ENCODE measurements at places on chromosomes 2 and 18.
A peak's percentile ranks its signal among the peaks of the same experiment; 100 is the strongest.

- DNase-seq, result no peak
Measured at GRCh38 chr2:212213191-212213590, 325.4 kb downstream of the ERBB4 start.

- DNase-seq, result peak; percentile 78
Measured at GRCh38 chr18:74342416-74343043, 26.9 kb downstream of the C18orf63 start.

GRCh38 chr2:203893401-203893800 lies 25.8 kb downstream of the CTLA4 start:
- peak; percentile 88 for DNase-seq

GRCh38 chr2:105790461-105791149 lies 45.9 kb downstream of the NCK2 start:
- no peak for DNase-seq

GRCh38 chr2:147636238-147636882 lies 208.5 kb upstream of the ACVR2A start:
- peak; percentile 33 for DNase-seq

DNA sequence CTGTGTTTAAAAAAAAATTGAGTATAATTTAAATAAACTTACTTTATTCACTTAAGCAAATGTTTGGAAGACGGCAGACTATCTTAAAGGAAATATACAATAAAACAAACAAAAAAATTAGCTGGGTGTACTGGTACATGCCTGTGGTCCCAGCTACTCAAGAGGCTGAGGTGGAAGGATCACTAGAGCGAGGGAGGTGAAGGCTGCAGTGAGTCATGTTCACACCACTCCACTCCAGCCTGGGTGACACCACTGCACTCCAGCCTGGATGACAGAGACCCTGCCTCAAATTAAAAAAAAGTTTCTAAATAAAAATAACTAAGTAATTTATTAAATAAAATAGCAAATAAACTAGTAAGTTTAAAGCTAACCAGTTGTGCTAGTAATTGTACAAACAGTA lies 7.5 kb downstream of the PUM2 start:
- no peak for DNase-seq

- no peak for DNase-seq
Measured at GRCh38 chr2:240603081-240603835, 16.7 kb downstream of the CAPN10 start.

GRCh38 chr18:8932866-8933265 lies 169.6 kb upstream of the NDUFV2 start:
- no peak for DNase-seq

GRCh38 chr2:149566652-149567051 lies 20.9 kb downstream of the MMADHC start:
- DNase-seq, result no peak

DNA sequence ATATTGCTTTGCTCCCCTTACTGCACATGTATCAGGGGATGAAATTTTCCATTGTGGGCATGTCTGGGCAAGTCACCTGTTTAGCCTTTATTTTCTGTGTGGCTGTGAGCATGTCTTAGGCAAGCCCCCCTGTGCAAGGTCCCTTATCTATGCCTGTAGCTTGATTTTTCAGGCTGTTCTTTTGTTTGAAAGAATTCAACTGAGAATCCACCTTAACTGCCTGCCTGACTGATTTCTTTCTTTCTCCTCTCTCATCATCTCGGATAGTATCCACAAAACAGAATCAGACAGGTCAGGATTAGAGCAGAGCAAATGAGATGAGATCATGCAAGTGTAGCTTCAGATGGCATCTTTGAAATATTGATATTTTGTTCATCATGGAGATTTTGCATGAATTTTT lies 1147.5 kb upstream of the ACVR2A start:
- DNase-seq, result no peak

DNA sequence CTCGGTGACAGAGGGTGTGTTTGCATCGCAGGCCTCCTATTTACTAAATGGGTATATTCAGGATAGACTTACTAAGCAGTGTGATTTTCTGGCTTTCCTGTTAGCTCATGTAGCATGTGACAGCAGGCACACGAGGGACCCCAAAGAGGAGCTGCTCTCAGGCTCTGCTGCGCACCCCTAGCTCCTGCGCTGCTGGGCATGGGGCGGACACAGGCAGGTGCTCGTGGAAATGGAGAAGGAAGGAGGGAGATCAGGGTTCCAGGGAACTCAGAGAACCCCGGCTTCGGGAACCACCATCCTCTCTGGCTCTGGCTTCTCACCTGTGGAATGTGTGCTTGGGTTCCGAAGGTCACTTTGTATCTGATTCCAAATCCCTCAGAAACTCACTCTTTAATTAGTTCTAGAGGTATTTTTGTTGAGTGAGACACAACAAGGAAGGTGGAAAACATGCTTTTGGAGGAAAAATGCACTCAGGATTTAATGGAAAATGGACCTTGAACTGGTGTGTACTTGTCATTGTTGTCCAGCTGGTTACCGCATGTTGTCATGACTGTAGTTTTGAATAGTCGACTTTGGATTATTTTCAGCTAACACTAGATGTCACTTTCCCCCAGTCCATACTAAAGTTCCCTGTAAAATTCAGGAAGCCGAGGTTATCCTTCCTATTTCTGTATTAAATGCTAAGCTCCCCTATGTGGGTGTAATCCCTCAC lies 3.5 kb downstream of the SNTG2 start:
- DNase-seq, result peak; percentile 22

DNA sequence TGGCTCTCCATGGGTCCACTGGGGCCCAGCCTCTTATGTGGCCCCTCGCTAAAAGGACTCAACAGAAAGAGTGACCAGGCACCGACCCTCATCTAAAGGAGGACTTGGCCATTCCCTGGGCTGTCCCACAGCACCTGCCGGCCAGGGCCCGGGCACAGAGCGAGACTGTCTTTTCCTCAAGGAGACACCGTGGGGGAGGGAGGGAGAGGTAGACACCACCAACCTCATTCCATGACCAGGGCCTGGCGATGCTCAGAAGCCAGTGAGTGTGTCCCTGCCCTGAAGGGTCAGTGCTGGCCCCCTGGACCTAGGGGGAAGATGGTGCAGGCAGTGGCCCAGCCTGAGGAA lies 39.8 kb upstream of the ALPP start:
- no peak for DNase-seq

DNA sequence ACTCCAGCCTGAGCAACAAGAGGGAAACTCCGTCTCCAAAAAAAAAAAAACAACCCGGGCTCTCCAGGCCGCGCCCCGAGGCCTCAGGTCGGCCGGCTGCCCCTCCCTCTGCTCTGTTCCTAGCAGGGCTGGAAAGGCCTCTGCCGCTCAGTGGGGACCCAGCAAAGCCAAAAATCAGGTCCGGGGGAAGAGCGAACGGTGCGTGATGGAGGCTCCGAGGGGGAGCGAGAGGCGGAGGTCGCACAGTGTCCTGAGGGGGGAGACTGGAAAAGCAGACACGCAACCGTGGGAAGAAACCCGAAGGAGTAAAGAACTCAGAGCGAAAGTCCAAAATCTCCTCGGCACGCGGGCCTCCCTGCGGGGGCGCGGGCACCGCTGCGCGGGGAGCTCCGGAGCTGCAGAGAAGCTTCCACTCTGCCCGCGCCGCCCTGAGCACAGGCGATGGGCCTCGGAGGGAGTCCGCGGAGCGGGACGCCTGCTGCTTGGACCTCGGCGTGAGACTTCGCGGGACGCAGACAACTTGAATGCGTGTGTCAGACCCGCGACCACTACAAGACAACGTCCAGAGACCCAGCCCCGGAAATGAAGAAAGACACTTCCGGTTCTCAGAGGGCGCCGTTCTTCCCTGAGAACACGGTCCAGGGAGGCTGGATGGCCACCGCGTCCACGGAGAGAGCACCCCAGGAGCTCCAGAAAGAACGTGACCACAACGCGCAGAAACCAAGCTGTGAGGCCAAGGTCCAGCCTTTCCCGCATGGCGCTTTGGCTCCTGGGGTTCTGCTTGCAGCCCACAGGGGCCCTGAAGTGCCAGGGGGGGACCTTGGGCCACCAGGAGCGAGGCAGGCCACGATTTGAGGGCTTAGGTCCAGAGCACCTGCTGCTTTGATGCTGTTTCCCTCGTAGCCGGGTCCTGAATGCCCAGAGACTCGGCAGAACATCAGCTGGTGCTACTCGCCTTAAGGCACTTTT lies 219.8 kb downstream of the DPP10 start:
- peak; percentile 30 for DNase-seq

DNA sequence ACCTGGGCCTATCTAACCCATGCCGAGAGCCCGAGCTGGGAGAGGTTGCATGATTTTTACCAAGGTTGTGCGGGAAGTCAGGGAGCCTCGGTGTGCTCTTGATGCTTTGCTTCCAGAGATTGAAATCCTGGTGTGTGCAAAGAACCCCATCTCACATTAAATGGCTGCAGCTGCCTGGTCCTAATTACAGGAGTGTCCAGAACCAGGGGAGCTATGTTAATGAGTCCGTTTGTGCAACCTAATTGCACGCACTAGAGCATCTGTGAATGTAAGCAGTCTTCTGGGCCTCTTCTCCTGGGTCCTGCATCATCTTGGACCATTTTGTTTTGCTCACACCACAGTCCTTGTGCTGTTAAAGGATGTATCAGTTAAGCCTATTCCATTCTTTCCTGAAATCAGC lies 263.8 kb downstream of the AGAP1 start:
- no peak for DNase-seq

DNA sequence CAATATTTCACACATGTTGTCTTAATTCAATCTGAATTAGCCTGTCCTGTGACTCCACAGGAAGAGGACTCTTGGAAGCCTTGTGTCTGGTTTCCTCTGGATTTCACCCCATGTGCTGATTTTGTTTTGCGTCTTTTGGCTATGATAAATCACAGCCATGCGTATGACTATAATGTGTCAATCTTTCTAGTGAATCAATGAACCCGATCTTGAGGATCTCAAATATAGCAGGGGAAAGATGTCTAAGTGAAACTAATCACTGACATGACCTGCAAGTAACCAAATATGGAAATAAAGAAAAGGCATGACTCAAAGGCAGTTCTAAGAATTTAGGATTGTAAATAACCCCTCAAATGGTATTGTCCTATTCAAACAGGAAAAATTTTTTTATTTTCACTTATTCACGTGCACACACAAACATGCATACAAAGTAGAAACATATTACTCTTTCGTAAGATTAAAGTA lies 8.2 kb downstream of the WDFY1 start:
- no peak for DNase-seq

- DNase-seq, result no peak
Measured at GRCh38 chr2:131031875-131032274, 61.4 kb downstream of the FAM168B start.

DNA sequence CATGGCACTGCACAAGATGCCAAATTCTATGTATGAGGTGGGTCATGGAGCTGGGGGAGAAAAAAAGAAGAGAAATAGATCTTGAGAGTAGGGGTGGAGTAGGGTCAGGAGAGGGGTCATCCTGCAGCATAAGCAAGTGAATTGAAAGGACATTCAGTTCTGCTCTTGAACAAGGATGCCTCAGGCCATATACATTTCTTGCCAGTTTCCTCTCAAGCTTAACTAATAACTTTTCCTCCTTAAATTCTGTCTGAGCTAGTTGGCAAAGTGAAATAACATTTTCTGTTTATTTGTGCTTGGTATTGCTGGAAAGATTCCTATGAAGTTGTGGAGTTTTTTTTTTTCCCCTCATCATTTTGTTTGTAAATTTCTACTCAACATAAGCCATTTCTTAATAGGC lies 99.0 kb upstream of the LTBP1 start:
- no peak for DNase-seq

GRCh38 chr2:29729932-29730331 lies 191.5 kb downstream of the ALK start:
- DNase-seq, result no peak

DNA sequence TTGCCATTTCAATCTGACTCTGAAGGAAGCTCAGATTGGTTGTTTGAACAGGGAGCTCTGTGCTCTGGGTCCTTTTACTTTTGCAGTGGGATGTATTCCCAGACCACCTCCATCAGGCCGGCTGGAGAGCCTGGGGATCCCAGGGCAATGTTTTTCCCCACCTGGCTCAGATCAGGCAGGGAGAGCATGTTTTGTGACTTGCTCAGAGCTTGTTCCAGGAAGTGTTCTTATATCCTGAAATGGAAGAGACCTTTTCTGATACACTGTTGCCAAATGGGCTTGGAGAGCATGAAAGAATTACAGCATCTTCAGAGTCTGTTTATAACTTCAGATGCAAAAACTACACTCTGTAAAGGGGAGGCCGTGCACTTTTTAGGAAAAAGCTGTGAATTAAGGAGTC lies 56.0 kb downstream of the LIPG start:
- DNase-seq, result no peak

DNA sequence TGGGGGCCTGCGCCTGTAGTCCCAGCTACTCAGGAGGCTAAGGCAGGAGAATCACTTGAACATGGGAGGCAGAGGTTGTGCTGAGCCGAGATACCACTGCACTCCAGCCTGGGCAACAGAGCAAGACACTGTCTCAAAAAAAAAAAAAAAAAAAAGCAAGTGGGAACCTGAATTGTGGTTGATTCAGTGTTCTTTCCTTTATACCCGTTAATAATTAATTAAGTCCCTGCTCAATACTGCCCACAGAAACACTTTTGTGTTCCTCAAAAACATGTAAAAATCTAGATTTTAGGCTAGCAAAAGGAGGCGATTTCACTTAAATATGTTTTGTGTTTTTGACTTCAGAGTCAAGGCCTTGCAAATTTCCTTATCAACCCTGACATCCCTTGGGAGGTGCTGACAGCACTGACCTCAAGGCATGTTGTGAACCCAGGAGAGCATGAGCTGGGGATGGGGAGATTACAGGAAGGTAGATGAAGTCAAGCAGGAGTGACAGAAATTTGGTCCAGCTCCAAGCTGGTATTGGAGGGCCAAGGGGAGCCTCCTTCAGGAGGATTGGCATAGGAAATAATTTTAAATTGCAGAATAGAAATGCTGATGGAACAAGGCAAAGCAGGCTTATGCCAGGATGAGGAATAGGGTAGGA lies 89.0 kb upstream of the PNPT1 start:
- DNase-seq, result no peak

- no peak for DNase-seq
Measured at GRCh38 chr2:105425936-105426625, 27.2 kb upstream of the FHL2 start.

DNA sequence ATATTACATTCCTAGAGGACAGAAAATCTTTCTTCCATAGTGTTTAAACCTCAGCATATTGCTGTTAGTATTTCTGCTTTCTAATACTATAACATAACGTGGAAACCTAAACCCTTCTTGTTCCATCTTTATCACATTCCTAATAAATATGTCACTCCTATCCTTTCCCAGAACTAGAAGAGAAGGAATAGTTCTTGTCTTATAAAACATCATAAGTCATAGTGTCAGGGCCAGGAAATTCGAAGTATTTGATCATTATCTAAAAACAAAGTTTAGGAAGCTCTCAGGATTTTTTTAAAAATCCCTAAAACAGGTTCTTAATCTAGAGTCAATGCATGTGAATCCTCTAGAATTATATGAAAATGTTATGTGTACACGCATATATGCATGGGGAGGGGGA lies 2.0 kb downstream of the NHEJ1 start:
- no peak for DNase-seq

- no peak for DNase-seq
Measured at GRCh38 chr2:9774266-9774665, 69.0 kb upstream of the TAF1B start.

- peak; percentile 19 for DNase-seq
Measured at GRCh38 chr2:218805627-218806026, 23.7 kb downstream of the CYP27A1 start.

- DNase-seq, result no peak
Measured at GRCh38 chr18:33212363-33212762, 228.2 kb downstream of the CCDC178 start.

GRCh38 chr18:73136134-73136533 lies 268.3 kb upstream of the NETO1 start:
- no peak for DNase-seq

- DNase-seq, result no peak
Measured at GRCh38 chr2:224410946-224411561, 9.1 kb upstream of the FAM124B start.

All from Ammon's horn (tissue), 1 donor.